ENCODE measurements at places on chromosomes 7 and 10.

DNA sequence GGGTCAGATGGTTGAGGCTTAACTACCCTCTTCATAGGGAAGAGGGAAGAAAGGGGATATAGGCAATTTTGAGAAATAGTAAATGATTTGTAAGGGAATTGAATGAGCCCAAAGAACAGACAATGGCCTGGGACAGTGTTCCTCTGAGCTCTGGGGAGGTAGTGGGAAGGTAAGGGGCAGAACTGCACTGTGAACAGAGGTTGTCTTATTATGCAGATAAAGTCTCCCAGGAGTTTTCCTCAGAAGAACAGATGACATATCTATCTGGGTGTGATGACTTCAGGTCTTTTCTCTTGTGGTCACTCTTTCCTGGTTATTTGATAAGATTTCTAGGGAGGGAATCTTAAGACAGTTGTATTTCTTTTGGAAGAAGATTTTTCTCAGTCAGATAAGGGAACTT, 296.1 kb downstream of the ZEB1 start:
- DNase-seq = no peak

DNA sequence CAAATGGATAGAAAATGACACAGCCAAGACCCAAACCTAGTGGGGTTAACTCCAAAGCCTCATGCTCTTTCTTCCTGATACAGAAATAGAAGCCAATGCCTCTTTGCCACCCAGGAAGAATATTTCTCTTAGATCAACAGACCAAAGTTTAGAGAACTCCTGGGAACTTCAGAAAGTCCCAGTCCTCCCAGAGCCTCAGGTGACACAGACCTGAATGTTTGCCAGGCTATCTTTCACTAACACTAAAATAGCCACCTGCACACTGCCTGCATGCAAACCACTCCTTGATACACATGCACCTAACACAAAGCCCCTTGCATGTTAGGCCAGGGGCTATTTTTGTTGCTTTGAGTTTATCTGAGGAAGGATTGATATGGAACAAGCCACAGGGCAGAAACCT, 27.7 kb downstream of the LSM5 start:
- DNase-seq = no peak

GRCh38 chr7:36348256-36348655, 41.4 kb upstream of the ANLN start:
- no peak for DNase-seq

- no peak for DNase-seq
Observed at GRCh38 chr10:50397312-50398140, 146.2 kb upstream of the ASAH2 start.

- DNase-seq = no peak
Observed at GRCh38 chr7:2142386-2142785, 90.4 kb downstream of the MAD1L1 start.

- no peak for DNase-seq
Observed at GRCh38 chr7:67917437-67917755, 920.8 kb downstream of the TYW1 start.

DNA sequence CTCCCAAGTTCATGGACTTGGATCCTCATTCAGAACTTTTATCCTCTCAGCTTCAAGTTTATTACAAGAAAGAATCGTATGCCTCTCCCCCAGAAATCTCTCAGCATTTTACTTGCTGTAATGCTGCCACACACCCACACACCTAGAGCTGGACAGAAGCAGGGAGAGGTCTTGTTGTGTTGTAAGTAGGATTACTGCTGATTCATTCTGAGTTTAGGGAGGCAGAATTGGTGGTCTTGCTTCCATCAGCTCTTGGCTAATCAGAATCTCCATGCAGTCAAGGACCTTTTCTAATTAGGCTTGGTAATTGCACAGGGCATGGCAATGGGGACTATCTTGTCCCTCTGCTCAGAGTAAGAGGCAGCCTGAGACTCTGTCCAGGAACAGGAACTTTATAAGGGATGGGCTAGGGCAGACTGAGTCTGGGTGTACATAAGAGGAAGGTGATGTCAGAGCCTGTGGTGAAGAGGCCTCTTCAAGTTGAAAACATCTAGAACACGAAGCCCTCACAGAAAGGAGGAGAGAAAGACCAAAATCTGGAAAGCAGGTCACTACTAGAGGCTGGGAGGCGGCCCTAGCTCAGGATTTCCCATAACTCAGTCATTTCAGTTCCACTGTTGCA, 7.0 kb upstream of the PTPRE start:
- DNase-seq = no peak

GRCh38 chr10:60521974-60522405, 132.3 kb upstream of the ANK3 start:
- DNase-seq = no peak

DNA sequence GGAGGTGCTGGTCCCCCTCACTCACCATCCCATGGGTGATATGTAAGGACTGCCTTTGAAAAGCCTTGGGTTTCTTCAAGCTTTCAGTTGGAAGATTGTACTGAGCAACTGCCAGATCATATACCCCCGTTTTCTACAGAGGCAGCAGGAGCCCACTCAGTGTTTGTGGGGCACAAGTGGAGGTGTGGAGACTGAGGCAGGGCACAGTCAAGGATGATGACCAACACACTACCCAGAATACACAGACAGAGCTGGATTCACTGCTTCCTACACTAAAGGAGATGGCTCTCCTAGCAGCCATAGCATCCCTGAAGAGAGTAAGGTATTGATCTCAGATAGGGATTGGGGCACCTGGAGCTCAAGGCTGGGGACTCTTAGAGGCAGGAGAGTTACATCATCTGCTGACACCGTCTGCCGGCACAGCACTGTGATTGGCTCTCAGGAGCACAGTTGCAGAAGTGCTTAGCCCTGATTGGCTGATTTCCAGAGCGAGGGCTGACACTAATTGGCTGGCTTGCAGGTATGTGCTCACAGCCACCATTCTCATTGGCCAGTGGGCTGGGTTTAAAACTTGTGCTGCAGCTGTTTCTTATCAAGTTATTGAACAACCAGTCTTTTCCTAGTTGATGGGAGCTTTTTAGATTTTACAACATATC, 77.9 kb upstream of the PFKP start:
- DNase-seq = no peak

- DNase-seq = no peak
Observed at GRCh38 chr7:16479591-16479990, 14.1 kb upstream of the SOSTDC1 start.

GRCh38 chr7:69951458-69951857, 353.2 kb downstream of the AUTS2 start:
- DNase-seq = no peak

GRCh38 chr7:20607216-20607615, 8.3 kb upstream of the ABCB5 start:
- DNase-seq = no peak

DNA sequence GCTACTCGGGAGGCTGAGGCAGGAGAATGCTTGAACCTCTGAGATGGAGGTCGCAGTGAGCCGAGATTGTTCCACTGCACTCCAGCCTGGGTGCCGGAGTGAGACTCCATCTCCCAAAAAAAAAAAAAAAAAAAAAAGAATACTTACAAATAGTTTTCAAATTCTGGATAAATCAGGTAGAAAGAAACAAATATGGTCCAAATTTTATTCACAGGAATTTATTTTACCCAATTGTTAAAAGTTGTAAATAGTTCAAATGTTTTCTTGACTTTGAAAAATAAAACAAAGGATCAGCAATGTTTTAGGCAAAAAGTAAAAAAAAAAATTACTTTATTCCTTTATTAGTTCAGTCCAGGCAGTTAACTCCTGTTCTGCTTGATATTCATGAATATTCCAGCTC, 172.9 kb upstream of the NAMPT start:
- no peak for DNase-seq

DNA sequence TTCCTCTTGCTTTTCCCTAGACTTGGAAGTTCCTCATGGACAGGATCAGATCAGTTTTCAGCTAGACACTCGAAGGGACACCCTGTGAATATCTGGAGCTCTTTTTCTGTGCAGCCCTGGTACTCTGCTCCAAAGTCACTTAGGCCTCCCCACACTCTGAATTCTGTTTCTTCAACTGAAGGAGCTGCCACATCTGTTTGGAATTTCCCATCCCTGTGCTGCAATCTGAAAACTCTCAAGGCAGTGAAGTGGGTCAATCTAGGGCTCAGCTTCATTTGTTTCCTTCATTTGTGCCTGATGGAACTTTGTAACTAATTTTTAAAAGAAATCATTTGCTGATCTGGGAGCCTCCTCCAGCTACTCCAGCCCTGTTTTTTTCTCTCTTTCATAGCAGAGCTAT, 9.6 kb downstream of the EPC1 start:
- DNase-seq = no peak

DNA sequence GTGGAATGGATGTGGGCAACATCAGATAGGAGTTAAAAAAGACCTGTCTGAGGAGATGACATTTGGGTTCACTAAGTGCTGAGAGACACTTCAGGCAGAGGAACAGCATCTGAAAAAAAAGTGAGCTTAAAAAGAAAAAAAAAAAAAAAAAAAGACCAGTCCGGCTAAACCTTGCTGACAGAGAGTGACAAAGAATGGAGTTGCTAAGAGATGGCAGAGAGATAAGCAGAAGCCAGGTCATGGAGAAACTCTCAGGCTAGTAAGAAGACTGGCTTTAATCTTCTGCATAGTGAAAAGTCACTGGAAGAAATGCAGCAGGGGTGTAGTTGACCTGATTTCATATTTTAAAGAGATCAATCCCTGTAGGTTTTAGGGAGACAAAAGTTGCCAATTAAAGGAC, 711.1 kb upstream of the SEMA3D start:
- DNase-seq = no peak

DNA sequence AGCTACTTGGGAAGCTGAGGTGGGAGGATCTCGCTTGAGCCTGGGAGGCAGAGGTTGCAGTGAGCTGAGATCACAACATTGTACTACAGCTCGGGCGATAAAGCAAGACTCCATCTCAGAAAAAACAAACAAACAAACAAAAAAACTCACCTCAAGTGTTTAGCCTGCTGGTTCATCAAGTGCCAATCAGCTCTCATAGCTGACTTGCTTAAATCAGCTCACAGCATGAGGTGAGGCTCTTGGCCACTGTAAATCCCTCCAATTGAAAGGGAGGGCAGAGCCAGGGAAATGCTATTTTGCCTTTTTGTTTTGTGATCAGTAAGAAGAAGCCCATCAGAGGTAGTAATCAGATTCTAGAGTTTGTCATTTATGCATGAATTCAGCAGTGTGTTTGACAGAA, 112.3 kb downstream of the RAB11FIP2 start:
- DNase-seq = no peak

DNA sequence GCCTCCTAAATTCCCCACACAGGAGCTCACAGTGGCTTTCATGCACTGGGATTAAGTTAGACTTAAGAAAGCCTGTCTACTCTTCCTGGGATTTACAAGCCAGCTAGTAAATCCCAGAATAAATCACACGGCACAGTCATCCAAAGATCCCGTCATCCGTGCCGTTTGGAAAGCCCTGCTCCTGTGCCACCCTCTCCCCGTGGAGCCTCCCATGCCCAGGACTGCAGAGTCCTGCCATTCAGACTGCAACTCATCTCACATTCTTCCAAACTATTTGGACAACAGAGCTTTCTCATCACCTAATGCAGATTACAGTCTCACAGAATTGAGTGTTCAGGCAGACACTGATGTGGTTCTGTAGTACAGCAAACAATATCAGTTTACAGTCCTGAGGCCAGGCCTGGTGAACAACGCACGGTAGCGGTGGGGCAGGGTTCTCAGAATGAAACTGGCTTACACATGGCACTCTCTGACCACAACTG, 166.5 kb downstream of the EGFR start:
- no peak for DNase-seq

DNA sequence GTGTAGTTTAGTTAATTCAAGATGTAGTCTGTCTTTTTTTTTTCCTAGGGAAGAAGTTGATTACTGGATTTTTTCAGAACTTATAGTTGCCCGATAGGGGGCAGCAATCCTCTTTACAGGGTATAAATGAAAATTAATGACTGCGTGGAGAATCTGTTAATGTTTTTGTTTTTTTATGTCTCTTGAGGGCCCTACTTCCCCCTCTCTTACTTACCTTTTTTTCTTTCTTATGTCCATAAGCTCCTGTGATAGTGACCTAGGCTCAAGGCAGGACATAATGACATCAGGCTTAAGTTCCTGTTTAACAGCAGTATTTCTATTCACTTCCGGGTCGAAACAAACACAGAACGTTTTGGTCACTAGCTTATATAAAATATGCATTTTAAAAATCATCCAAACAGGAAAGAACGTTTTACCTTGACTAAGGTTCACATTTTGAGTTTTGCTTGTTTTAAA, 18.8 kb downstream of the CDC123 start:
- peak; percentile 23 for DNase-seq

- no peak for DNase-seq
Observed at GRCh38 chr10:58439632-58440364, 54.6 kb downstream of the TFAM start.

DNA sequence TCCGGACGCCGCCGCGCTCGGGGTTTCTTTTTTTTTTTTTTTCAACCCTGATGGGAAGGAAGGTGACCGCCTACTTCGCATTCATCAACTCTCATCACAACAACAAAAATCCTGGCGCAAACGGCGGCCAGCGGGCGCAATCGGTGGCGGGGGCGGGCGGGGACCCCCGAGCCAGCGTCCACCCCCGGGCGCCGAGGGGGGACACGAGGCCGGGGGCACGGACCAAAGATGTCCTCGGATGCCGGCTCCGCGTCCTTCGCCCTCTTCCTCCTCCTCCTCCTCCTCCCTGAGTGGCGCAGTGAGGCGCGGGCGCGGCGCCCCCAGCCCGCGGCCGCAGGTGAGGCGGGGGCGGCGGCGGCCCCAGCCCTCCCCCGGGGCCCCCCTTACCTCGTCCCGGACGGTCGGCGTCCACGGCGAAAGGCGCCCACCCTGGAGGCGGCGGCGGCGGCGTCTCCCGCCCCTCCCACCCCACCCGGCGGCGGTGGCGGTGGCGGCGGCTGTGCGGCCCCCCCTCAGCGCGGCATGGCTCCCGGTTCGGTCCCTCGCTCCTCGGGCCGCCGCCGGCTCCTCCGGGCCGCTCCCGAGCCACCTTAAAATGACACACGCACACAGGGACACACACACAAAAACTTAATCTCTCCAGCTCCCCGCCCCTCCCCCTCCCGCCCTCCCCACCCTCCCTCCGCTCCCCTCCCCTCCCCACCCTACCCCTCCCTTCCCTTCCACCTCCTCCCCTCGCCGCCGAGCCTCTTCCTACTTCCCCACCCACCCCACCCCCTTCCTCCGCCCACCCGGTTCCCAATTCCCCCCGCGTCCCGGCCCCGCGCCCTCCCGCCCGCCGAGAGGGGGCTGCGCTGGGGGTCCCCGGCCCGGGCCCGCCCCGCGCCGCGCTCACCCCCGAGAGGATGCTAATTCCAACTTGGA, at the start of gene CTBP2:
TSS of gene CTBP2 (minus strand) at position 632 of the 924 bp plus-strand sequence.
- no peak for DNase-seq

DNA sequence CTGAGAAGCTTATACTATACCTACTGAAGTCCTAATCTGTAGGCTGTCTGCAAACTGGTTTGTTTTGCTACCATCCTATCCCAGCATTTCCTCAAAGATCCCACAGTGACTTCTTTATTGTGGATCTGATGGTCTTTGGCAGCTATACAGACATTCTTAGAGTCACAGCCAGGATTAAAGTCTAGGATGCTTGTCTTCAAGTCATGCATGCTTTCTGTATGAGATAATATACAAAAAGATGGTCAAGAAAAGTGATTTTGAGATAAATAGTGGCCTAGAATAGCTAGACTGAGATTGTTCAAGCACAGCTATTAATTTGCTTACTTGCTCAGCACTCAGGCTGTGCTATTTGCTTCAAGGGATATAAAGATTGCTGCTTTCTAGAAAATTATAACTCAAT, 454.4 kb downstream of the AUTS2 start:
- DNase-seq = no peak

Data from activated T-cell treated with anti-CD3 and anti-CD28 coated beads for 24 hours (primary cell).